Smooth muscle cell of trachea (primary cell): ENCODE measurements at places on chromosomes 2 and 18. TPM values are rescaled to one million over a fixed set of nuclear protein-coding genes. Genes with fewer than 3 reads are reported as not detected.

Gene PLB1
- total RNA-seq: 2.0 and 3.8 TPM in 2 replicates

Gene HOXD4
- not detected in 2 replicates for total RNA-seq

Gene CHST10
- 5.2 and 8.6 TPM in 2 replicates for total RNA-seq

Gene IL1R1
- total RNA-seq: 105 and 154 TPM in 2 replicates

Gene TEX44
- not detected in 2 replicates for total RNA-seq

Gene TMEM198
- total RNA-seq: 0.73 and 2.3 TPM in 2 replicates

Gene TBR1
- total RNA-seq: under 0.01 TPM in 1 of 2 replicates, not detected in the other

Gene CYP27A1
- total RNA-seq: 19.1 and 53.1 TPM in 2 replicates

Gene OSGEPL1
- 5.3 and 12.8 TPM in 2 replicates for total RNA-seq

Gene ZBTB14
- 10.9 and 13.4 TPM in 2 replicates for total RNA-seq
